Stimulated activated CD4-positive, alpha-beta T cell treated with anti-CD3 and anti-CD28 coated beads, Interleukin-12 subunit alpha, Interleukin-12 subunit beta, amount 100 ng/mL, for 24 hours (primary cell): ENCODE measurements at places on chromosomes 16 and 17.
A peak's percentile ranks its signal among the peaks of the same experiment; 100 is the strongest.

DNA sequence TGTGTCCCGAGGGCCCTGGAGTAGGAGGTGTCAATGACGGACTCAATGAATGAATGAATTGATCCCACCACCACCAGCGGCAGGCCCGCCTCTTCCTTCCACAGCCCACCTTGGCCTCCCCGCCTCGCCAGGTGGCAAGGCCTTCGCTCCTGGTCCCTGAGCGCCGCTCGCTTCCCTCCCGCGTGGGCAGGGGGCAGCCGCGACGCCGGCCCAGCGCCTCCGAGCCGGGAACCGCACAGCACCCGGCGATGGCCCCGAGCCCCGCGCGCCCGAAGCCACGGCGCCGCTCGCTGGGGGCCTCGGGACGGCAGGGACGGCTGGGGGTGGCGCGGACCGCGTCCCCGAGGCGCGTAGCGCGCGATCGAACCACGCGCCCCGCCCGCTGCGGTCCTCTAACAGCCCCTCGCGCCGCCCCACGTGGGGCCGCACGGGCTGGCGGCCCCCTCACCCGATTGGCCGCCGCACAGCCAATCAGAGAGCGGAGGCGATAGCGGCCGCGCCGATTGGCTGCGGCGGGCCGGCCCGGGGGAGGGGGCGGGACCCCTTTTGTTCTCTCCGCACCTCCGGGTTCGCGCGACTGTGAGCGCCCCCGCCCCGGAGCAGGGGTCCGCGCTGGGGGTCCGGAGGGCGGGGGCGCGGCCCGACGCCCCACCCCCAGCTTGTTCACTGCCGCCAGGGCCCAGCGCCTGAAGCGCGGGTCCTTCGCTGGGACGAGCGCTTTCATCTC lies 31.4 kb downstream of the ACTG1 start:
- DNase-seq = no peak

DNA sequence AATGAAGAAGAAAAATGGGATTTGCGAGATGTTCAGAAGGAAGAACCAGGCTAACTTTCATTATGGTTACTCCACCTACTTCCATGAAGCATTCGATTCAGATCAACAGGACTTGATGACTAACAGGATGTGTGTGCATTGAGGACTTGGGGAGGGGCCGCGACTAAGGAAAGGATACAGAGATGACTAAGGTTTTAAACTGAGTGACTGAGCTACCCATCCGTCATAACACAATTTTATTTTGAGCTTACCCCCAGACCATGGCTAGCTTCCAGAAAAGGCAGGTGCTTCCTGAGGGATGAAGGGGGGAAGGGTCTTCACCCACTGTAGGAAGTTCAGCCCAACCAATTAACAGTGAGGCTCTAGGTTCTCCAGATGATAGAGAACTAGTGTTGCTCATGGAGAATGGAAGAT lies 2.5 kb upstream of the CDYL2 start:
- DNase-seq = peak; percentile 56

DNA sequence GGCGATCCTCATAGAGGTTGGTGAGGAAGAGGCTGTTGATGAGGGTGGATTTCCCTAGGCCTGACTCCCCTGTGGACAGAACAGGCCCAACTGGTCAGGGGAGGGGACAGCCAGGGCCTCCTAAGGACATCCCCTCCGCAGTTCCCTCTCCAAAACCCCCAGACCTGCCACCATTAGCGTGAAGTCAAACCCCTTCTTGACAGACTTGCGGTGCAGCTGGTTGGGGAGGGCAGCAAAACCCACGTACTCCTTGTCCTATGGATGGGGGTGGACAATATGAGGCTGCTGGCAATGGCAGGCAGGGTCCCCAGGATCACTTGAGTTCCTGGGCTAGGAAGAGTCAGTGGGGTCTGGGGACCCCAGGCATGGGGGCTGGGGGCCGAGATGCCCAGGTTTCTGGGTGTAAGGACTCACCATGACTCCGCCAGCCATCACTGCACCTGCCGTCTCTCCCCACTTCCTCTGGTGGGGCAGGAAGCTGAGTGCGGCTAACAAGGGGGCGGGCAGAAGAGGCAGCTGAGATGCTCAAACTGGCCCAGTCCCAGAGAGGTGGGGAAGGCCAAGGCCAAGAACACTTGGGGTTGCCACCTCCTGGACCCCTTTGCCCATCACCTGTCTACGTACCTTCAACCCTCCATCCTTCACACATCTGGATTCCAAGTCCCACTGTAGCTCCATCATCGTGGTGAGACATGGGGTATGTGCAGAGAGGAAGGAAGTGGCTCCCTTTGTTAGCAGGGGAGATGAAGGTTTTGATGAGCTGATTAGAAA lies at the start of gene SEPTIN1:
Gene SEPTIN1, minus strand, starts transcription at position 451 of the 771 bp plus-strand sequence. Its CDS starts 19 bp downstream, at position 432.
- peak; percentile 50 for DNase-seq

DNA sequence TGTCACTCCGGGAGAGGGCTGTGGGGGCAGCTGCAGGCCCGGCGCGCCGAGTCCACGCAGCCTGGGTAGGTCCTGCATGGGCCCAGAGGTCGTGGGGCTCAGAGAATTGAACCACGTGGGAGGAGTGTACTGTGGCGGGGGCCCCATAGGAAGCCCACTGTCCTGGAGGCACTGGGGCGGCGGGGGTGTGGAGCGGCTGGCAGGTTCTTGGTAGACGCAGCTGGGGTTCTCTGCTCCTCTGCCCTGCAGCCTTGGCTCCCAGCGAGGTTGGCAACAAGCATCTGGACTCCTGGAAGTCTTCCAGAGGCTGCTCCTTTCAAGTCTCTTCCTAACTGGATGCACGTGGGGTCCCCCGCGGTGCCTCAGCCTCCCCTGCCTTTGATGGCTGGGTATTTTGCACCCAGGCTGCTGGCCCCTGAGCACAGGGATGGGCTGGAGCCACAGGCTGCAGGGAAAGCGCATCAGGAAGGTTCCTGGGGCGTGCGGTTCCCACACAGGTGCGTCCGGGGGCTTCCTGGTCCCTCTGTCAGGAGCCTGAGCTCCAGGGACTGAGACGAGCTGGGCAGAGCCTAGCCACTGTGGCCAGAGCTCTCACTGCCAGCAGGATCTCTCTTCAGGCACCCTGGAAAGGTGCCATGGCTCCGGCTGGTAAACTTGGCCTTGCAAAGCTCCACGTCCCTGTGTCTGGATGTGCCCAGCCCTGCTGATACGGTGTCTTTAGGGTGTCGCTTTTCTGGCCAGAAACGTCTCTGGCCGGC lies 9.3 kb downstream of the KCTD5 start:
- DNase-seq = no peak

GRCh38 chr17:1087381-1088241 lies 90.7 kb downstream of the TIMM22 start:
- no peak for DNase-seq

DNA sequence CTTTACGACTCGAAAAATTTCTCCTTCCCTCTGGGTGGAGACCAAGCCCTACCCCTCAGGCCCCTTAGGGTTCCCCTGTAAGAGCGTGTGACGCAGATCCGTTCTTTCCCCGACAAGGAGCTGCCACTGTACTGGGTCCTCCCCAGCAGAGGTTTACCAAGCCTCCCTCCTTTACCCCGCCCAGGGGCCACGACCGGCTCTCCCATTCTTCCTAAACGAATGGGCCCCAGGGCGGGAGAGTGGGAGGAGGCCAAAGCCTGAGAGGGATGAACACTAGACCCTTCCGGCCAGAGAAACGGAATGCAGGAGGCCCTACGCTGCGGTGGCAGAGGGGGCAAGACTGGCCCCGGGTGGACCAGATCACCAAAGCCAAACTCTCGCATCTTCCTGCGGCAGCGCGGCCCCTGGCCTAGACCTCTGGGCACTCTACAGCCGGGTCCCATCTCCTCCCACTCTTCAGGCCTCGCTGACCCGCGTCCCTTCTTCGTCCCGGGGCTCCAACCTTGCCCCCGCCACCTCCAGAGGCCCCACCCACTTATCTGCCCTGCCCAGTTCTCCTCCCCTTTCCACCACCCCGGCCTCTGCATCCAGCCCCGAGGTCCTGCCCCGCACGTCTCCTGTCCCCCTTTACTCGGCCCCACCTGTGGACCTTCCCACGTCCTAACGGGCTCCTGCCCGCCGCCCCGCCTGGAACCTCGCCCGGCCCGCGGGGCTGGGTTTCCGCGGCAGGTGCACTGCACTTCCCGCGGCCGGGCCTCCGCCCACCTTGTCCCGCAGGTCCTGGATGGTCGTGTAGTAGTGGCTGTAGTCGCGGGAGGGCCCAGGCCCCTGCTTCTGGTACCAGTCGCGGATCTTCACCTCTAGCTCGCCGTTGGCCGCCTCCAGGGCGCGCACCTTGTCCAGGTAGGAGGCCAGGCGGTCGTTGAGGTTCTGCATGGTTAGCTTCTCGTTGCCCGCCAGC lies 765 bp downstream of the KRT19 start:
- no peak for DNase-seq

DNA sequence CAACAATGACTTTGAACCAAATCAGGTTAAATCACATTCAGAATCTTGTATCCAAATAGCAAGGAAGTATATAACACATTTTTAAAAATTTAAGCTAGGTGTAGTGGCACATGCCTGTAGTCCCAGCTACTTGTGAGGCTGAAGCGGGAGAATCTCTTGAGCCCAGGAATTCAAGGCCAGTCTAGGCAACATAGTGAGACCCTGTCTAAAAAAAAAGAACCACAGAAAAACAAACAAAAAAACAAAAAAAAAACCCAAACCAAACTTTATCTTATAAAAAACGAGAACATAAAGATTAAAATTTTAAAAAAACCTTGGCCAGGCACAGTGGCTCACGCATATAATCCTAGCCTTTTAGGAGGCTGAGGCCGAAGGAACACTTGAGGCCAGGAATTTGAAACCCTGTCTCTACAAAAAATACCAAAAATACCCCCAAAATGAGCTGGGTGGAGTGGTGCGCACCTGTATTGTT lies 11.6 kb downstream of the SUPT4H1 start:
- DNase-seq = no peak

GRCh38 chr16:89658221-89658879 lies 714 bp downstream of the SPATA33 start:
- no peak for DNase-seq

DNA sequence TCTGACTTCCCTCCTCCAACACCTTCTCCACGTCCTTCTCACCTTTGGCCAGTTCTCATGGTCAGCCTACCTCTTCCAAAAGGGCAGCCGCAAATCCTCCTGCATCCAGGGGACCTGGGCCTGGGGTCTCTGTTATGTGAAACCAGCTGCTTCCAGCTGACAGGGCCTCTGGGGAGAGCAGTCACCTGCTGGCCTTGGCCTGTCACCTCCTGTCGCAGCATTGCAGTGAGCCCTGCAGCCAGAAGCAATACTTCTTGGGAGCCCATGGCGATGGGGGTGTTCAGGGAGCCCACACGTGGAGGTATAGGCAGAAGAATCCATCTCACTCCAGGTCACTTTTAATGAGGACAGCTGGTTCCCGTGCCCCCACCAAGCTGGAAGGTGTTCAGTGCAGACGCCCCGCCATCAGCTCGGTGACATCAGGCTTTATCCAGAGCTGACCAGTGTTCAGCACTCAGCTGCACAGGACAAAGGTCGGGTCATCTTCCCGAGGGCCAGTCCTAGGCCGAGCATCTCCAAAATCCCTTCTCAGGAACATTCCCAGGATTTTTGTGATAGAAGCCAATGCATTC lies 1.7 kb upstream of the SLC47A2 start:
- no peak for DNase-seq

DNA sequence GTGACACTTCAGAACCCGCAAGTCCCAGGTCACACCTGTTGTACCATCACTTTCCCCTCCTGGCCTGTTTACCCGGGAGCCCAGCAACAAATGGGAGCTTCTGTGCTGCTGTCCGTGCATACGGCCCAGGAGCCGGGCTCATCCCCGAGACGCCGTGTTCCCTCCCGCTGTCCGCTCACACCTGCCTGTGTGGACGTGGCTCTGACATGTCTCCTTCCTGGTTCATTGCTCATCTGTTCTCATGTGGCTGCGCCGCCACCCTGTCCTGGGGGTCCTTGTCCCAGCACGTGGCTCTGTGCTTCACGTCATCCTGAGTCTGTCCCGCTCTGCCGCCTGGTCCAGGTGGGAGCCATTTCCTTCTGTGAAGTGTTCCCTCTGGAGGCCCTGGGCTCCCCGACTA lies 37.9 kb downstream of the TBCD start:
- no peak for DNase-seq

DNA sequence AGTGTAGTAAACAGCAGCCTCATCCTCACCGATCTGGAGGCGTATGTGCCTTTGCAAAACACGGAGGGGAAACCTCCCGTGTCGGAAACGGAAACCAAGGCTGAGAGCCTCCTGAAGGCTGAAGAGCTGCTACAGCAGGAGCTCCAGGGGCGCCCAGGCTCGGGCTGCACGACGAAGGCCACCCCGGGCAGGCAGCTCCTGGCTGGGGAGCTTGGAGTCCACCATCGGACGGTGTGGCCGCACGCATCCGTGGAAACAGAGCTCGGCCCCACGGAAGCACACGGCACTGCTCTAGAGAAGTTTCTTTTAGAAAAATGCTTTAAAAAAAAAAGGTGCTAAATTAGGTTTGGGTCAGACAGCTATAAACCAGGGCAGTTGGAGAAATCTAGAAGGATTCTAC lies 71.5 kb downstream of the ZNF778 start:
- no peak for DNase-seq

DNA sequence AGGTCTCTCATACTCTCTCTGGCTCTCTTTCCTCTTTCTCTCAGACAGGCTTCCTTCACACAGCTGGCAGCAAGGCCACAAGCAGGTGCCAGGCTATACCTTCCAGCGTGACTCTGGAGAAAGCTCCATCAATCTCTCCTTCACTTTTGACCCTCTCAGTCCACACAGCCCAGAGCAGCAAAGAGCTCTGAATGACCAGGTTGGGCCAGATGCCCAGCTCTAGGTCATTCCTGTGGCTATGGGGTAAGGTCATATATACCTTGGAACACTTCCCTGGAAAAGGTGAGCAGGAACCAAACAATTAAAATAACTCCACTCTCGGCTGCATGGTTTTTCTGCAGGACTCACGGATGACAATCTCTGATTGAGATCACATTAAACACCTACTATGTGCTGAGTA lies 8.8 kb downstream of the ADAP2 start:
- DNase-seq = no peak

- no peak for DNase-seq
These were observed 111.1 kb downstream of the SMG6 start for GRCh38 chr17:2192367-2193057.
